Thoracic aorta (tissue), 2 donors: ENCODE measurements at places on chromosomes 2 and 18.

DNA sequence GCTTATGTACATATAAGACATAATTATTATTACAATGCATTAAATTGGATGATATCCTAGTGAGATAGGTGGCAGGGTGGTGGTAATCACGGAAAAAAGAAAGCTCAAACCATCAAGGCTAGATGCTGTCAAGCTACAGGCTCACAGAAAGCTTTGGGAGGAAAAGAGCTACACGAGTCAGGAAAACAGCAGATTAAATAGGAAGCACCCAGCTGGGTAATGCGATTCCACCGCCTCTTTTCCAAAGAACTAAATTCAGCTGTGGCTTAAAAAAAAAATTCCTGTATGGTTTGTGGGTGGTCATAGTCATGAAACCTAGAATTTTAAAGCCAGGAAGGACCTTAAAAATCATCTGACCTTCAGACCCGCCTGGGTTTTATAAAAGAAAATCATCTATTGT is 23.7 kb upstream of the PTPN4 start:
- DNase-seq = no peak

DNA sequence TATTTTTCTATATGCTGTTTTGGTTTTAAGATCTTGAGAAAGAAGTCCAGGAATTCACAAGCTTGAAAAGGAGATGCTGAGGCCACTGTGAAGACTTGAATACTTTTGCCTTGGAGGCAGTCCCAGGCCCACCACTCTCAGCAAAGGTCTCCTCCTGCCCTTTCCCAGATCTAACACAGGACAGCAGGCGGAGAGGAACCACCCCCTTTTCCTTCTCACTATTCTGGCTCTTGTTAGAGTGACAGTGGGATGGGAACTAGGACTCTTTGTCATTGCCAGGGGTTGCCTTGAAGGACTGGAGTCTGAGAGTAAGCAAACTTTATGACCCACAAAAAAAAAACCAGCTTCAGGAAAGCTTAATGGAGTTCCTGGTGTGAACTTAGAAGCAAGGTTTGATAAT is 54.7 kb downstream of the E2F6 start:
- no peak for DNase-seq

GRCh38 chr2:146386096-146386495 is 1458.7 kb upstream of the ACVR2A start:
- no peak for DNase-seq

GRCh38 chr2:129480790-129481189 is 498.7 kb upstream of the RAB6C start:
- DNase-seq = no peak

DNA sequence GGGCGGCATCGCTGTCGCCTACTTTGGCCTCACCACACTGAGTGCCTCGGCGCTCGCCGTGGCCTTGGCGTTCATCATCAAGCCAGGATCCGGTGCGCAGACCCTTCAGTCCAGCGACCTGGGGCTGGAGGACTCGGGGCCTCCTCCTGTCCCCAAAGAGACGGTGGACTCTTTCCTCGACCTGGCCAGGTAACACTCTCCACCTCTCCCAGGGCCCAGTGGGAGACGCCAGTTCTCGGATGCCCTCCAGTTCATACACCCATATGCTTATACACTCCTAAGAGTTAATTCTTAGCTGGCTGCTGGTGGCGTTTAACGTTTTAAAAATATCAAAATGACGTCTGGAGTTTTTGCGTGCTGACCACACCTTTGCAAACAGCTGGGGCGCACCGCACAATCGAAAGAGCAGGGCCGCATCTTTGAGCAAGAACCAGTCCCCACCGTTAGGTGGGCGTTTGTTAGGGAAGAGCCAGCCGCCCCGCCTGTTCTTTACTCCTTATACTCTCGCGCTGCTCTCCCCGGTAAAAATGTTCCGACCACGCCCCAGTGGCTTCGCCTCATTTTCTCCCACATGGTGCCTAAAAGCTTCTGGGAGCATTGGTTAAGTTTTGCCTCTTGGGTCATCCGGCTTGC is 899 bp downstream of the SLC1A4 start:
- DNase-seq = no peak

DNA sequence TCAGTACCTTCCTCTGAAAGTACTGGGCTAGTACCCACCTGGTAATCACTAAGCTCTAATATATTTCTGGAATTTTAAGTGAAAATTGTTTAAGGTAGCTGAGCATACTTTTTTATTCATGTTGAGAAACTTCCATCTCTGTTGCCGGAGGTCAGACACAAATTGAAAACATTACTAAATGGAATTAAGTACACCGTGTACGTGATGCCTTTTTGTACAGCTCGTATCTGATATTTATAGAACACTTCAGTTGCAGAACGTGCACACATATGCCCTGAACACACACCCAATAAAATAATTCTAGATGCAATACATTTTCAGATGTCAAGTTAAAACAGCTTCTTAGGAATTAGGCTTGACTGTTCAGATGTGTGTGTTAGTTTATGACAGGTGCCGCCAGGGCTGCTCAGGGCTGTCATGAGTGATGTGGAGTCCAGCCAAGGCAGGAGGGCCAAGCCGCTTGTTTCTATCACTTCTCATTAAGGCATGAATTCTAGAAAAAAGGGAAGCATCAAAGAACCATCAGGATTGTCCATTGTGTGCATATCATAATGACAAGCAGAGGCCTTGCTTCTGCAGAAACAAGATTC is 80.9 kb upstream of the FOSL2 start:
- no peak for DNase-seq

DNA sequence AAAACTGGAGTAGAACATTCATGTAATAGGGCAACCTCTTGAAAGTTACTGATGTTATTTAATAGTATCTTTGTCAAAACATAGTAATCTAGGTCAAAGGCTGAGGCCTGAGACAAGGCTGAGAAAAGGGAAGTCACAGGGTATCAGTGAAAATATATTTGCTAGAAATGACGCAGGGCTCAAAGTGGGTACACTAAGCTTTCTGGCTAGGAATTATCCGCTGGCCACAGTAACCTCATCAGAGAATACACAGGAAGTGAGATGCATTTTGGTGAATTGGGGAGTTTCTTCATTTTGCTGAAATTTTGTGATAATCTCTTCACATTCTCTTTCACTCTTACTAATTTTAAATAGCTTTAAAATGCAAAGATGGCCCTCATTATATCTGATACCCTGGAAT is 206.8 kb downstream of the OTX1 start:
- no peak for DNase-seq

DNA sequence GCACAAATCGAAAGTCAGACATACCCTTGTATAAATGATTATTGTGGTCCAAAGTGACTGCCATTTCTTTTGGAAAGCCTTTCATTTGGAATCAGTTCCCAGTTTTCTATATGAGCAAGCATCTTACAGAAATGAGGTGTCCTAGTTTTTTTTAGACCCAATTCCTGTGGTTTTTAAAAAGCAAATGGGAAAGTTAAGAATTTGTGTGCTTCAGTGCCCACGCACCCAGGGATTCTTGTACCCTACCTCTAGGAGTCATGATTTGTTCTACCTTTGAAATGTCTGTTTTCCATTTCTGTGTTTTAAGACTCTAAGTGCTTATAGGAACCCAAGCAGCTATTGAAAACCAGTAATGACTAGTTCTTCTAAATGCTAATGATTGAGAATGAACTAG is 218.1 kb downstream of the CAMKMT start:
- no peak for DNase-seq

GRCh38 chr18:22211657-22212056 is 42.3 kb downstream of the GATA6 start:
- DNase-seq = no peak

DNA sequence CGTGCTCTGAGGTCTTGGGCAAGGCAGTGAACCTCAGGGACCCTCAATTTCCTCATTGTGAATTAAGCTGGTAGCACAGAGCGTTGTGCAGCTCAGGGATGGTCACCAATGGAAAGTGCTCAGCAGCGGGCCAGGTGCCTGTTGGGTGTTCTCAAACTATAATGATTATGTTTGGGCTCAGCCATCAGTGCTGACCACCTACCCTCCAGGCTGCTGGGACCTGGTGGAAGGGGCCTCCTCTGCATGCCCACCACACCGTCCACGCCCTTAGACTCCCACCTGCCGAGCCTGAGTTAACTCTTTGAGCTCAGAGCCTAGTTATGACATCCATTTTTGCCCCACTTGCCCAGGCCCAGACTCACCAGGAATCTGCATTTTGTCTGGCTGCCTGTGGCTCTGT is 35.0 kb downstream of the GLI2 start:
- no peak for DNase-seq

DNA sequence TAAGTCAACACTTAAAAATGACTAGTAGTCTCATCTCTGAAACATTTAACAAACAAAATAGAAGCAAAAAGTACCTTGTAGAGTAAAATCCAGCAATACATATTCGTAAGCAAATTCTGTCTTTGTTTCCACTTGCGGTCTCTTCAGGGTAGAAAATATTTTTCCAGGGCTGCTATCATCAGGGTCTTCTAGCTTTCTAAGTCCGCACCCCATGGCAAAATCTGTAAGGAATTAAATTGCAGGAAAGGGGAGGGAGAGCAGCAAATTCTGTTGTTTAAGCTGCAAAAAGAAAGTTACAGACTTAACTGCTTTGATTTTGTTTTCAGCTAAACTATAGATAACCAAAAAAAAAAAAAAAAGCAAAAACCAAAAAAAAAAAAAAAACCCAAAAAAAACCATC is at the start of gene RFTN2:
Gene RFTN2, minus strand, starts transcription at position 342 of the 400 bp plus-strand sequence. Its CDS starts 129 bp downstream, at position 213.
- DNase-seq = no peak

DNA sequence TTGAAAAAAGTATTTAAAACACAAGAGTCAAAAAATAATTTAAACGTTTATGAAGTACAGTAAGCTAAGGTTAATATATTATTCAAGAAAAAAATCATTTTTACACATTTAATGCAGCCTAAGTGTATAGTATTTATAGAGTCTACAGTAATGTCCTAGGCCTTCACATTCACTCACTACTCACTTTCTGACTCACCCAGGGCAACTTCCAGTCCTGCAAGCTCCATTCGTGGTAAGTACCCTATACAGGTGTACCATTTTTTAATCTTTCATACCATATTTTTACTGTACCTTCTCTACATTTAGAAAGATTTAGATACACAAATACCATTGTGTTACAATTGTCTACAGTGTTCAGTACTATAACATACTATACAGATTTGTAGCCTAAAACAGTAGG is 20.9 kb upstream of the RPRD1A start:
- DNase-seq = no peak

GRCh38 chr2:238431-238830 is 25.4 kb downstream of the SH3YL1 start:
- no peak for DNase-seq

GRCh38 chr2:19837235-19837766 is 64.5 kb downstream of the TTC32 start:
- DNase-seq = no peak

- no peak for DNase-seq
Observed at GRCh38 chr2:240586919-240587800, 626 bp downstream of the CAPN10 start.

DNA sequence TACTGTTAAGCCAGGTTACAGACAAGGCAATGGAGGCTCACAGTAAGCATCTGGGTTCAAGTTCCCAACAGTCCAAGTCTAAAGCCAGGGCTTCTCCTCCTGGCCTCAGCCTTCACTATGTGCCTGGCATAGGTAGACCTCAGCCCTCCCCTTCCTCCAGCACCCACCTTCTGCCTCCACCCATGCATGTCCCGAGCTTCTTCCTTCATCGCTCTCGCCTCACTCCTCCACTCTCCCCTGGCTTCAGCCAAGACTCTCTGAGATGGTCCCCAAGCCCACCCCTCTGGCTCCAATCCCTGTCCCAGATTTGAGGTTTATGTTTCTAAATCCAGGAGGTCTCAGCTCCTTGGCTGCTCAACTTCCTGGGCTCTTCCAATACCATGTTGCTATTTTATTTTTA is 26.9 kb downstream of the CENPA start:
- DNase-seq = no peak

DNA sequence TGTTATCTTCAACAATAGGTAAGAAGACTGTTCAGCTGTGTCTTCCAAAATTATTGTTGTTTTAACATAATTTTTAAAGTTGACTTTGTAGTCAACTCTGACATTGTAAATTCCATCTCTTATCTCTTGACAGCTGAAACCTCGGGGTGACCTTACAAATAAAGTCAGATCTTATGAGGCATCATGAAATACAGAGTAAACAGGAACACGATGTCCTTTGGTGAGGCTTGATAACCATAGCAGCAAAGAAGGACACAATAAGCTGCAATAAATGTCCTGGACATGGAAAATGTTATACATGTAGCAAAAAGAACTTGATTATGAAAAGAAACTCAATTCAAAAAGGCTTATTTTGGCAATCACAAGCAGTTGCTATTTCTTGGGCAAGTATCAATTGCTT is 618.9 kb upstream of the SLC39A10 start:
- no peak for DNase-seq

- DNase-seq = no peak
Observed at GRCh38 chr2:216882876-216883275, 23.0 kb upstream of the TNP1 start.

DNA sequence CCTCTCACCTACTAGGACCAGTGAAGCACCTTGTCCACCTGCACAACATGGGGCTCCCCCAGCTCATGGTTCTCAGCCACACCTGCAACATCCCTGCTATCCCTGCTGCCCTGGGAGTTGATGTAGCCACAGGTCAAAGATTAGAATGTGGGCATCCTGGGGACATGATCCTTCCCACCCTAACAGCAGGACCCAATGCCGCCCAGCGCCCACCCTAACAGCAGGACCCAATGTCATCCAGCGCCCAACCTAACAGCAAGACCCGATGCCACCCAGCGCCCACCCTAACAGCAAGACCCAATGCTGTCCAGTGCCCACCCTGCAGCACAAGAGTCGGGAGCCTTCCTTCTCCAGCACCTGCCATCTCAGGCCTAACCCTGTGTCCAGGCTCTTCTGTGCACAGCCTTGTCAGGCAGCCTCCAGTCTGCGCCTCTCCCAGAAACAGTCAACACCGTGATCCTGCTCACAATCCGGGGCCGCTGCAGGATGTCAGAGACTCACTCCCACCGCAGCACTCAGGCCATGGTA is 237.3 kb upstream of the SALL3 start:
- DNase-seq = no peak

- no peak for DNase-seq
Observed at GRCh38 chr2:100141906-100142305, 484 bp downstream of the AFF3 start.

DNA sequence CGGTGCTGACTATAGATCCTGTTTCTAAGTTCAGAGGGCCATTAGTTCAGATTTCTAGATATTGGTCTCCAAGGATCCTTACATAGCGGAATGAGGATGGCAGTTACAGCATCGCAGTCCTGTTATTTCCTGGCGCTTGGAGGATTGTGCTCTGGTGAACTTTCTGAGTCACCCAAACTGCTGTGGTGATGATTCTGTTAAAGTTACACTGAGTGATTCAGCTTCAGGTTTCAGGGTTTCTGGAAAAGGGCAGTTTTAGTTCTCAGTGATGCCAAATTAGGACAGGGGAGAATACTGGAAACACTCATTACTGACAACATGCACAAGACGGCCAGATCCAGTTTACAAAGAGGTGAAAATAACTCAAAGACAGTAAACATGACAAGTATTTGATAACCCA is 52.1 kb upstream of the ANKRD62 start:
- DNase-seq = no peak
